ENCODE measurements at places on chromosomes 11 and 22.

- DNase-seq = no peak
Measured at GRCh38 chr22:36740716-36741115, 35.2 kb downstream of the IFT27 start.

DNA sequence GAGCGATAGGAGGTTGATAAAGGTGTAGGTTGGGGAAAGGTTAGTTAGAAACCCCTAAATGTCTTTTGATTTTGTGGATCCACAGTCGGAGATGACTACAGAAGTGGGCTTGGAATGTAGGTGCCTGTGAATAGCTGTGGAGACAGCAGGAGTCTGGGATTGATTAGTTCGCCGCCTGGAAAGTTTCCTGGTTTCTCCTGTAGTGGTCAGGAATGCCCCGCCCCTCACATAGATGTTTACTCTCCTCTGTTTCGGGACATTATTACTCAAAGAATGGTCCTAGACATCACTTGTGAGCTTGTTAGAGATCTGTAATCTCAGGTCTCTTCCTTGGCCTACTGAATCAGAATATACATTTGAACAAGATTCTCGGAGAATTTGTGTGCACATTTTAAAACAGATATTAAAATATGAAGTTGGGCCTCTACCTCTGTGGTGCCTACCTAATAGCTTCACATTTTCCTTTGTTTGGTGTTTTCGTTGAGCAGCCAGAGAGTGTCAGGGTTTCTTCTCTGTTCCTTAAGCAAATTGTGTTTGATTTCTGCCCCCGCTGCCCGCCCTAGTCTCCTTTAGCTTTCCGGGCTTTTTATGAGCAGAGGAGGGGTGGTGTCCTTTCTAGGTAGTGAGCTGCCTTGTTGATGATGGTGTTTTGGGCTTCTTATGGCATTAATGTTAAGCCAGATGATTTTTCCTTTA lies 89.4 kb downstream of the PPP6R3 start:
- DNase-seq = no peak

DNA sequence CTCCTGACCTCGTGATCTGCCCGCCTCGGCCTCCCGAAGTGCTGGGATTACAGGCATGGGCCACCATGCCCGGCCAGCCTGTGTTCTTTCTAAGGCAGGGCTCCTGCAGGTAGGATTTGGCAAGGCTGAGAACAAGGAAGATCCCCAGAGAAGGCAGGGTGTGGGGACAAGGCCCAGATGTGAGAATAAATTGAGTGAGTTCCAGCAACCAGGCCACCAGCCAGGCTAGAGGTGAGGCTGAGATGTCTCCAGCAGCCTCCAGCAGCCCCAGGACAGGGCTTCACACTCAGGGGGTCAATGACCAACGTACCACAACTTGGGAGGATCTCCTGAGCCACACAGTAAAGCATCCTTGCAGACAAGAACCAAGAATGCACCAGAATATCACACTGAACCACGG lies 75.1 kb downstream of the BUD13 start:
- no peak for DNase-seq

DNA sequence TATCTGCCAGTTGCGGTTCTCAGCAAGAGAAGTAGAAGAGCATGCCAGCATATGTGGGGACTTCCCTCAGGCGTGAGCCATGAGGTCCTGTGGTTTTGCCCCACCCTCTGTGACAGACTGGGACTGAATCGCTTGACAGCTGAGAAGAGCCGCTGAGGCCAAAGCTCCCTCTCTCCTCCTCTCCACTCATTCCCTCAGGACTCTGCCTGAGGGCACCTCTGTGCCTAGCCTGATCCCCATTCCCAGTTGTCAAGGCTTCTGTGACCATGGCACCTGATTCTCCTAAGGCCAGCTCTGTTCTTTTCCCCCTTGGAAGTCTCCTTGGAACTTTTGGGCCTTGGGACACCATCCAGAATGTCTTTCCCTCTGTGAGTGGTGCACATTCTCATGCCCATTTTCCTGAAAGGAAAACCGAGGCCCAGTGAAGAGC lies 27.0 kb downstream of the ART5 start:
- no peak for DNase-seq

GRCh38 chr22:44180706-44181032 lies at the start of gene PARVG:
Gene PARVG (plus strand): TSS chr22:44180925. CDS start chr22:44183330, 2,405 bp downstream.
- DNase-seq = no peak

- DNase-seq = no peak
Measured at GRCh38 chr11:10659339-10660216, 34.0 kb downstream of the IRAG1 start.

DNA sequence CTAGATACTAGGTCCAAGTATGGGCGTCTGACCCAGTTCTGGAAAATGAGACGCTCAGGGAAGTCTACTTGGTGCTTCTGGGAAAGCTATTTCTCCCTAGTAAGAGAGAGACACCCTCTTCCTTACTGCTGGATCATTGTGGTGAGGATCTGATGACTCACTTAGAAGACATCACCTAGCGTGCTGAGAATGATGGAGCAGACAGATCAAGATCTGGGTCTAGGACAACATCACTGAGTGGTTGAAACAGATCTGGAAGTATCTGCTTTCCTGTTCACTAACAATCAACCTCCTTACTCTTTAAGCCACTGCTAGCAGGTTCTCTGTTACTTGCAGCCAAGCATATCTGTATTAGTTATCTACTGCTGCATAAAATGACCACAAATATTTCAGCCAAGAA lies 38.3 kb upstream of the HMGXB4 start:
- DNase-seq = no peak

Measured in NCI-H2081 treated with DMSO at 0.1 percent for 48 hours (cell line).